ENCODE measurements at places on chromosomes 12 and 14.

DNA sequence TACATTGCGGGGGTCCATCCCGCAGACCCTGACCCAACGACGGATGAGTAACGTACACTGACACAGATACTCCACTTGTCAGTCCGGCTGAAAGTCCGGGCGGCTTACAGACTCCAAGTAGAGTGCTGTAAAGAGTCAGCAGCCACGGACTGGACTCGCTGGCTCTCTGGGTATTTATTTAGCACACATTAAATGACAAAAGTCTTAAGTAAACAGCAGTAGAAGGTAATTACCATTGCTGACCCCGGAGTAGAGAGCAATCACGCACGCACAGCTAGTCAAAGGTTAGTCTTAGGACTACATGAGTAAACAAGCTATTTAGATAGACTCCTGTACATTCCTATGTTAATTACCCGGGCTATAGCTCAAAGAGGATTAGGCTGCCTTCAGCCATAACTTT, 780.9 kb downstream of the RPS29 start:
- no peak for DNase-seq

- no peak for DNase-seq
These were observed 36.7 kb downstream of the SLC25A47 start for GRCh38 chr14:100359881-100360280.

DNA sequence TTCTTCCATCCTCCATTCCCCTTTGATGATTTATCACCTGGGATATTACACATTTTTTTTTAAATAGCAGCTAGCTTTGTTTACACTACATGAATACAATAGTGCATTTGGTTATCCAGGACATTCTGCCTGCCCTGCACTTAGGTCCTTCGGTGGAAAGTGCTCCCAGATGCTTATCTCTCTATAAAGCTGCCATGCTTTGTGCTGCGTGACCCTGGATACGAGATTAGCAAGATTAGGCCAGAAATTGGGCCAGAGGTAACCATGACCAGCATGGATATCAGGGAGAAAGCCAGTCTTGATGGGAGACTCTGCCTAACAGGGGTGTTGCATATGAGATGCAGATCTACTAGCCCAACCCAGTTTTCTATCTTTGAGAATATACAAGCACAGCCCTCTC, 12.1 kb upstream of the KRT83 start:
- no peak for DNase-seq

- DNase-seq, result no peak
These were observed 30.0 kb downstream of the SCARB1 start for GRCh38 chr12:124833693-124834122.

DNA sequence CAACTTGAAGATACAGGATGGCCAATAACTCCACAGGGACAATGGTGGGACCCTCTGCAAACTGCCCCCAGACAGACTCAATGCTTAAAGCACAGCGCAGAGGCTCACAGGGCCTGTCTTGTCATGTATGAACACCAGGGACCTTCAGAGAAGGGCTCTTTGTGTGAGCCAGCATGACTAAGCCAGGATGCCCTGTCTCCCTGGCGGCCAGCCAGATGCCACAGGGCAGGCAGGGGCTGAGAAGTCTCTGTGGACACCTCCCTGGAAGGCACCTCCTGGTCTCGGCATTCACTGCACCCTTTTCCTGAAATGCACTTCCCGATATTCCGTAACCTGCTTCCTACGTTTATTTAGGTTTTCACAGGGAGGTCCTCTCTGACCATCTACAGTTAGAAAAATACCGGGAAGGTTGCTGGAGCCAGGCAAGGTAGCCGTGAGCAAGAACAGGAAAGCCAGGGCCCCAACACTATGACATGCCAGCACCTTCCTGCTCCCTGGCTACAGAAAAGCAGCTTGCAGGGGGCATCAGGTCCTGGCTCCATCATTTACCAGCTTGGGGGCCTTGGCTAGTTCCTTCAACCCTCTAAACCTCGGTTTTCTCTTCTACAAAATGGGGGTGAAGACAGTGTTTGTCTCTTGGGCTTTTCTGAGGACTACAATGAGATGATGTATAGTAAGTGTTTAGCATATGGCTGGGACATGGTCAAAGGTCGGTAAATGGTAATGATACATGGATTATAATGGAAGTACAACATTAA, 65.0 kb downstream of the PITPNM2 start:
- DNase-seq, result no peak

DNA sequence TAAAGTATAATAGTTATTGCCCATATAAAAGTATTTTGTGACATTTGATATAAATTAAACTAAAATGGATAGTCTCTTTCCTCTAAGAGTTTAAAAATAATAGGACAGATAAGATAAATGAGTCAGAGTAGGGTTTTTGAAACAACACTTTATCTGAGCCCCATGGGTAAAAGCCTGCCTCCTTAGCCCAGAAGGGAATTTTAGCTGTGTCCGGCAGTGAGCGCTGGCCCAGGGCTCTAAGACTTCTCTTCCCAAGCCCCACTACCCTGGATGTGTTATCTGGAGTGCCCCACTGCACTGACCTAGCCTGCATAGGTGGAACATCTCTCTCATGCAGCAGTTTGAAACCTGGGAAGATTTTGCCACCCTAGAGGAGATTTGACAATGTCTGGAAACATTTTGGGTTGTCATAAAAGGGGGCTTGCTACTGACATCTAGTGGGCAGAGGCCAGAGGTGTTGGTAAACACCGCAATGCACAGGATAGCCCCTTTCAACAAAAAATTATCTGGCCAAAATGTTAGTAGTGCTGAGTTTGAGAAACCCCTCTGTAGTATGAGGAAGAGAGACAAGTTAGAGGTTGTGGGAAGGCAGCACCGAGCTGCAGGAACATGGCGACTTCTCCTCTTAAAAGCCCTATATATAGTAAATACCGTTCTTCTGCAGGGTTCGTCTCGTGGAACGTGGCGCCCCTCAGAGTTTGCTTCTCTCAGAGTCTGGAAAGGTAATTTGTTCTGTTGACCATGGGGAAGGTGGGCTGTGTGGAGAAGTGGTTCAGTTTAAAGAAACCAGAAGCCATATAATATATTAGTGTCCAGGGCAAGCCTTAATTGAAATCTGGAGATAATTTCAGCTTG, 29.3 kb upstream of the ATF1 start:
- DNase-seq, result peak; percentile 42

GRCh38 chr12:132496710-132497109, 6.8 kb downstream of the FBRSL1 start:
- DNase-seq, result no peak

- DNase-seq, result peak; percentile 18
These were observed 20.5 kb downstream of the KITLG start for GRCh38 chr12:88559772-88560171.

DNA sequence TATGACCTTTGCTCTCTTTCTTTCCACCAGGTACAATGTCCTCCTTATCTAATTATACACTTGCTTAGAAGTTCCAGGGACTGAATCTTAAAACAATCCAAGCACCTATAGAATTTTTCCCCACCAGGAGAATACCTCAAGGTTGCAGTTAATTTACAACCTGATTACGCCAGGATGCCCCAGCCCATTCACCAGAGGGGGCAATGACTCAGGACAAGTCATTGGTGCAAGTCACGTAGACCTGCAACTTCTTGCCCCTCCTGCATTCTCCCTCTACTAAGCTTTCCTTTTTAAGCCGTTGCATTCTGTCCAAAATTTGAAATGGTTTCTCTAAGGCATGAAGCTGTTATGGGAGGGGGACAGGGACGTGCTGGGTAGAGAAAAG, 111.1 kb upstream of the SCAF11 start:
- no peak for DNase-seq
